Suprapubic skin (tissue), 4 donors: ENCODE measurements at places on chromosomes 4 and X.

DNA sequence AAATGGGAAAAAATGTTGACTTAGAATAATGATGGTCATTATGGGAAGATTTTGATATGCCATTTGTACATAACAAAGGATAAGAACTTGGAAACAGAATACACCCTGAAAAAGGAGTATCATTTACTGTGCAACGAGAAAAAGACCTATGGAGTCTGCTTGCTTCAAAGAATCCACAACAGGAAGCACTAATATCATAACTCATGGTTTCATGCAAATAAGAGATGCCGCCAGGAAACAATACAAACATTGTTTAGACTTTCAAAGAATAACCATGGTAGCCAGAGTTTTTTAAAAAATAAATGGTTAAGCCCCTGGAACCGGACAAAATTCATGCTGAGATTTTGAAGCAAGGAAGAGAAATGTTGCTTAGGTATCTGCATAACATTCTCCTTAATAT is 139.9 kb upstream of the ETNPPL start:
- no peaks in the 10 kb centered on the region for H3K27me3 ChIP-seq
- H3K4me3 ChIP-seq = no peak overlapping the region
- H3K27ac ChIP-seq = no peak overlapping the region
- no peak for DNase-seq
- H3K4me1 ChIP-seq = no peaks in the 10 kb centered on the region
- no peaks in the 10 kb centered on the region for H3K36me3 ChIP-seq

DNA sequence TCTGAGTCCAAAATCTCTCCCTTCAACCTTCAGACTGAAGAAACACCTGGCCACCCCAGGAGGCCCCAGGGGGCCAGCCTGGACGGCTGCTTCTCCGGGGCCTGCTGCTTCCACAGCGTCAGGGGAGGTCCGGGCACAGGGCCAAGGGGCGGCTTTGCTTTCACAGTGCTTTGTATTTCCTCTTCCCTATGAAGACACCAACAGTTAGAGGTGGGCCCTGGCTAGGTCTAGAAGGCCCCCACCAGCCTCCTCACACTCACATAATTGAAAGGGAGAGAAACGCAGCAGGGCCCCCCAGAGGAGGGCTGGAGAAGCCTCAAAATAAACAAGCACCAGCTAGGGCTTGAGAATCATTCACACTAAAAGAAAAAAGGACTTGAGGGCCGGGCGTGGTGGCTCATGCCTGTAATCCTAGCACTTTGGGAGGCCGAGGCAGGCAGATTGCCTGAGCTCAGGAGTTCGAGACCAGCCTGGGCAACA is 17.8 kb downstream of the SCD5 start:
- no peak overlapping the region for H3K27ac ChIP-seq
- DNase-seq = no peak
- H3K36me3 ChIP-seq = no peaks in the 10 kb centered on the region

GRCh38 chrX:13965531-13965930 is 64.2 kb downstream of the GEMIN8 start:
- H3K4me1 ChIP-seq = no peaks in the 10 kb centered on the region
- H3K4me3 ChIP-seq = no peak overlapping the region
- DNase-seq = no peak
- no peaks in the 10 kb centered on the region for H3K36me3 ChIP-seq
- no peaks in the 10 kb centered on the region for H3K27me3 ChIP-seq

- no peak for DNase-seq
- no peaks in the 10 kb centered on the region for H3K36me3 ChIP-seq
- no peak overlapping the region for H3K4me3 ChIP-seq
- no peaks in the 10 kb centered on the region for H3K27me3 ChIP-seq
These were observed 39.7 kb downstream of the AFF2 start for GRCh38 chrX:148540114-148540513.

DNA sequence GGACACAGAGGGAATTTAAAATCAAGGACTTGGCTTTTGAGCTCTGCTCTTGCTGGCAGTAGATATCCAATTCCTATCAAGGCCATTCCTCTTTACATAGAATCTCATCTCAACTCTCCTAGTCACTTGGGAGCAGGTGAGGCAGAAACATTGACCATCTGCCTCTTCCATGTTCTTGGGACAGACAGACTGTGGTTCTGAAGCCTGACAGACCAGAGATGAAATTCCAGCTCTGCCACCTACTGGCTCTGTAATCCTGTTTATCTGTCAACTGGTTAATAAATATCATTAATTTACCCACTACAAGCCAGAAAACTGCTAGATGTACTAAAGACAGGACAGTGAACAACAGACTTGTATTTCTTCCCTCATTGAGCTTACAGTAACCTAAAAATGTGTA is 300.8 kb downstream of the ADGRL3 start:
- DNase-seq = no peak
- H3K27ac ChIP-seq = no peak overlapping the region
- no peaks in the 10 kb centered on the region for H3K36me3 ChIP-seq

DNA sequence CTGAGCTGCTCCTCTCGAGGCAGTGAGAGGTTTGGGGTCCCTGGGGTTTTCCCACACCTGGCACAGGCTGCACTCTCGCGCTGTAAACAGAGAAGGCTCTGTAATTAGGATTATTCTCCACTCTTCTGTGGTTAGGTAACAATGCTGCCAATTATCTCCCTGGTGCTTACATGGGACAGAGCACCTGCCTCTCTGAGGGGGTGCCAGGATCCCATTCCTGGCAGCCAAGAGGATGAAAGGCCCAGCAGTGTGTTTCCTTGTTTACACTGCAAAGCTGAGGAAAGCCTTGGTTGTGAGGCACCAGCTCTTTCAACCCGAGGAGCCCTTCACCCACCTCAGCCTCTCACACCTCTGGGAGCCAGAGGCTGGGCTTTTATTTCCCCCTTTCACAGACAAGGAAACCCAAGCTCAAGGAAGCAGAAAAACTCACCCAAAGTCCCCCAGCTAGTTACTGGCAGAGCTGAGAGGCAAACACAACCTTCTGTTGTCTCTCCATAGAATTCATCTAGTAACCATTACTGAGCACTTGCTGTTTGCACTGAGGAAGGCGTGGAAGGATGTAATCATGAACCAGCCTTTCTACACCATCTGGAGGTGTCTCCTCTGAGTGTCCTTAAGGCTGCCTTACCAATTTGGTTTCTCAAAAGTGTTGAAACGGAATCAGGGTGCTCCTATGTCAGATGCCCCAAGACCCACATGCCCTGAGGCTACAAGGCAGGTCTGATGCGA is 39.7 kb upstream of the PROM1 start:
- H3K4me3 ChIP-seq = no peak overlapping the region
- no peak for DNase-seq
- no peaks in the 10 kb centered on the region for H3K27me3 ChIP-seq
- no peaks in the 10 kb centered on the region for H3K4me1 ChIP-seq
- no peaks in the 10 kb centered on the region for H3K36me3 ChIP-seq
- H3K27ac ChIP-seq = no peak overlapping the region

- H3K36me3 ChIP-seq = no peaks in the 10 kb centered on the region
- no peak for DNase-seq
- H3K27ac ChIP-seq = peak overlapping the region; percentile 35
- H3K27me3 ChIP-seq = no peaks in the 10 kb centered on the region
These were observed 45.9 kb upstream of the PGM2 start for GRCh38 chr4:37780444-37781130.

DNA sequence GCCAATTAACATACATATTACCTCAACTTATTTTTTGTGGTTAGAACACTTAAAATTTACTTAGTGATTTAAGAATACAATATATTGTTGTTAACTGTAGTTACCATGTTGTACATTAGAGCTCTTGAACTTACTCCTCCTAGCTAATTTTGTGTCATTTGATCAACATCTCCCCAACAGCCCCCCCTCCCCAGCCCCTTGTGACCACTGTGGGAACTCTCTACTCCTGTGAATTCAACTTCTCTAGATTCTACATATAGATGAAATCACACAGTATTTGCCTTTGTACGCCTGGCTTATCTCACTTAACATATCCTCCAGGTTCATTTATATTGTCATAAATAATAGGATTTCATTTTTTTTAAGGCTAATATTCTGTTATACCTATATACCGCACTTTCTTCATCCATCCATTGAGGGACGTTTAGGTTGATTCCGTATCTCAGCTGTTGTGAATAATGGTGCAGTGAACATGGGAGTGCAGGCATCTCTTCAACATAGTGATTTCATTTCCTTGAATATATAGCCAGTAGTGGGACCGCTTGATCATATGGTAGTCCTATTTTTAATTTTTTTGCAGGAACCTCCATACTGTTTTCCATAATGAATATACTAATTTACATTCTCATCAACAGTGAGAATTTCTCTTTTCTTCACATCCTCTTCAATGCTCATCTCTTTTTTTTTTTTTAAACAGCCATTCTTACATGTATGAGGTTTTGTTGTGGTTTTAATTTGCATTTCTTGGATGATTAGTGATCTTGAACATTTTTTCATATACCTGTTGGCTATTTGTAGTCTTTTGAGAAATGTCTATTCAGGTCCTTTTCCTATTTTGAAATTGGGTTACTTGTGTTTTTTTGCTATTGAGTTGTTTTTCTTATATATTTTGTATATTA is 66.8 kb downstream of the RAPGEF2 start:
- H3K27ac ChIP-seq = no peak overlapping the region
- H3K4me3 ChIP-seq = no peak overlapping the region
- no peaks in the 10 kb centered on the region for H3K27me3 ChIP-seq
- no peak for DNase-seq
- no peaks in the 10 kb centered on the region for H3K36me3 ChIP-seq
- peaks cover 5% of the 10 kb centered on the region for H3K4me1 ChIP-seq

DNA sequence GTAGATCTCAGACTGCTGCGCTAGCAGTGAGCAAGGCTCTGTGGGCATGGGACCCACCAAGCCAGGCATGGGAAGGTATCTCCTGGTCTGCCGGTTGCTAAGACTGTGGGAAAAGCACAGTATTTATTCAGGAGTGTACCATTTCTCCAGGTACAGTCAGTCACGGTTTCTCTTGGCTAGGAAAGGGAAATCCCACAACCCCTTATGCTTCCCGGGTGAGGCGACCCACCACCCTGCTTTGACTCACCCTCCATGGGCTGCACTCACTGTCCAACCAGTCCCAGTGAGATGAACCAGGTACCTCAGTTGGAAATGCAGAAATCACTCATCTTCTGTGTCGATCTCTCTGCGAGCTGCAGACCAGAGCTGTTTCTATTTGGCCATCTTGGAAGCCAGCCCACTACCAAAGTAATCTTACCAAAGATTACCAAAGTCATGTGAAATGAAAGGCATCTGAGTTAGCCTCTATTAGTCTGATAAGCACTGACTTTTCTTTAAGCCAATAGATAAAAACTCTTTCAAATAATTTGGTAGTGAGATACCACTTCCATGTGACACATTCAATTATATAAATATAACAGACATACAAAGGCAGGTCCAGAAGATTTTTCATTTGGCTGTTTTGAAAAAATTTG is 8.5 kb upstream of the HTN1 start:
- no peaks in the 10 kb centered on the region for H3K27me3 ChIP-seq
- no peaks in the 10 kb centered on the region for H3K4me1 ChIP-seq
- no peak overlapping the region for H3K4me3 ChIP-seq
- DNase-seq = no peak
- H3K27ac ChIP-seq = no peak overlapping the region

GRCh38 chr4:56828784-56829535 is 7.5 kb upstream of the SPINK2 start:
- H3K4me3 ChIP-seq = no peak overlapping the region
- no peak for DNase-seq
- no peaks in the 10 kb centered on the region for H3K4me1 ChIP-seq
- no peaks in the 10 kb centered on the region for H3K36me3 ChIP-seq
- H3K27me3 ChIP-seq = no peaks in the 10 kb centered on the region
- H3K27ac ChIP-seq = no peak overlapping the region

DNA sequence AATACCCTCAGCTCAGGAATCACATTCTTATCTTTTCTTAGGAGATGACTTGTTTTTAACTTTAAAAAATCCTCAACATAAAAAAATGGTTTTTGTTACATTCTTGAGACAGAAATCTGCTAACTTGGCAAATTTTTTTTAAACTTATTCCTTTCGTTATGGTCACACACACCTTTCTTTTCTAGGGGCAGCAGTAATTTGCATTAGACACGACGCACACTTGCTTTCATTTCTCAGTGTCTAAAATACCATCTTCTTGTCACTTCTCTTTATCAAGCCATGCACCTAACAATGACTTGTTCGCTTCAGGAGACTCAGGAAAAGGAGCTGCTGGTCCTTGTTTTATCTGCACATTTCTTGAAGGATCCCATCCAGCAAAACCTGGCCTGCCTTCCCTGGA is 112.6 kb upstream of the TBL1X start:
- no peak overlapping the region for H3K4me3 ChIP-seq
- no peak overlapping the region for H3K27ac ChIP-seq
- peaks cover 9% of the 10 kb centered on the region for H3K4me1 ChIP-seq
- H3K27me3 ChIP-seq = no peaks in the 10 kb centered on the region
- no peak for DNase-seq

- no peak for DNase-seq
- no peak overlapping the region for H3K27ac ChIP-seq
- no peak overlapping the region for H3K4me3 ChIP-seq
- H3K36me3 ChIP-seq = no peaks in the 10 kb centered on the region
- H3K27me3 ChIP-seq = no peaks in the 10 kb centered on the region
These were observed 55.1 kb downstream of the RS1 start for GRCh38 chrX:18616688-18617406.

DNA sequence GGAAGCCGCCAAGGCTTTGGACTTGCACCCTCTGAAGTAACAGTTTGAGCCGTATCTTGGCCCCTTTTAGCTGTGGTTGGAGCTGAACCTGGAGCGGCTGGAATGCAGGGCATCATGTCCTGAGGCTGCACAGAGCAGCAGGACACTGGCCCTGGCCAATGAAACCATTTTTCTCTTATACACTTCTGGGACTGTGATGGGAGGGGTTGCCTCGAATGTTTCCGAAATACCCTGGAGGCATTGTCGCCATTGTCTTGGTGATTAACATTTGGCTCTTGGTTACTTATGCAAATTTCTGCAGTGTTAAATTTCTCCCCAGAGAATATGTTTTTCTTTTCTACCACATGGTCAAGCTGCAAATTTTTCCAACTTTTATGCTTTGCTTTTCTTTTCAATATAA is 137.2 kb downstream of the MAGEC1 start:
- H3K36me3 ChIP-seq = no peaks in the 10 kb centered on the region
- no peak for DNase-seq
- H3K4me1 ChIP-seq = no peaks in the 10 kb centered on the region
- no peak overlapping the region for H3K4me3 ChIP-seq
- H3K27me3 ChIP-seq = no peaks in the 10 kb centered on the region
- no peak overlapping the region for H3K27ac ChIP-seq

GRCh38 chrX:73765776-73766430 is 202.9 kb downstream of the CHIC1 start:
- DNase-seq = no peak
- no peaks in the 10 kb centered on the region for H3K27me3 ChIP-seq
- no peak overlapping the region for H3K27ac ChIP-seq

- H3K36me3 ChIP-seq = no peaks in the 10 kb centered on the region
- no peaks in the 10 kb centered on the region for H3K27me3 ChIP-seq
- no peak overlapping the region for H3K4me3 ChIP-seq
- H3K4me1 ChIP-seq = no peaks in the 10 kb centered on the region
These were observed 212.2 kb upstream of the CENPE start for GRCh38 chr4:103410386-103410785.

DNA sequence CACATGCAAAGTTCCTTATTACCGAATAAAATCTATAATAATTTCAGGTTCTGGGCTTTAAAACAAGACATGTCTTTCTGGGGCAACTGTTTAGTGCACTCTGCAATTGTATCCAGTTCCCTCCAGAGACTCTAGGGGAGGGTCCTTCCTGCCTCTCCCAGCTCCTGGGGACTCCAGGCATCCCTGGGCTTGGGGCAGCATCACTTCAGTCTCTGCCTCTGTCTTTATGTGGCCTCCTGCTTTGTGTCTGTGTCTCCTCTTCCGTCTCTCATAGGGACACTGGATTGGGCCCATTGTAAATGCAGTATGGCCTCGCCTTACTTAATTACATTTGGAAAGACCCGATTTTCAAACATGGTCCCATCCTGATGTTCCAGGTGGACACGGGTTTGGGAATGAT is 10.9 kb upstream of the ASMTL start:
- no peaks in the 10 kb centered on the region for H3K4me1 ChIP-seq
- DNase-seq = no peak
- peaks cover 44% of the 10 kb centered on the region for H3K27me3 ChIP-seq
- H3K4me3 ChIP-seq = no peak overlapping the region
